HFFc6 (cell line): ENCODE measurements at places on chromosomes 3 and 15.

GRCh38 chr3:171497468-171497867 lies 37.3 kb upstream of the TNIK start:
- DNase-seq, result no peak
- H3K27me3 ChIP-seq, result peaks cover 1% of the 10 kb centered on the region; the same call in 1 of the 2 replicates
- H3K4me1 ChIP-seq, result no peaks in the 10 kb centered on the region
- no peak overlapping the region for H3K27ac ChIP-seq
- no peak overlapping the region for H3K4me3 ChIP-seq

DNA sequence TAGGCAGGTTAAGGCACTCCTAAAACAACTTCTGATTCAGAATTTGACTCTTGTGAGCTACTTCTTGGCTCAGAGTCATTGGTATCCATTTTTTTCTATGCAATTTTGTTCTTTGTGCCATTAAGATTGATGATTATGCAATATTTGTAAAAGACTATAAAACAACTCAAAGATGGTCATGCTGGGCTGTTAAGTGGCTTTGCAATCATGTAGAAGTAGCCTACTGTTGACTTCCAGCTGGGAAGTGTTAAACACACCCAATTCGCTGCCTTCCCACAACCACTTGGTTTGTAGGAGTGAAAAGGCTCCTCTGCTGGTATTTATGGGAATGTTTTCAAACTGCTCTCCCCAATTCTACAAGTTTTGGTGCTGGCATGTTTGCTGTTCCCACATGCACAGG lies 74.7 kb upstream of the COL6A6 start:
- DNase-seq, result no peak
- H3K4me3 ChIP-seq, result no peak overlapping the region
- H3K4me1 ChIP-seq, result no peaks in the 10 kb centered on the region
- H3K27ac ChIP-seq, result no peak overlapping the region
- H3K27me3 ChIP-seq, result no peaks in the 10 kb centered on the region; the same call in 1 of the 2 replicates
- no peaks in the 10 kb centered on the region; the same call in 1 of the 2 replicates for H3K36me3 ChIP-seq

- no peaks in the 10 kb centered on the region for H3K4me1 ChIP-seq
- no peak for DNase-seq
- H3K4me3 ChIP-seq, result no peak overlapping the region
- peaks cover 7% of the 10 kb centered on the region for H3K27me3 ChIP-seq
- 0 out of 2 replicates have a peak, but pooled peaks cover 4% of the 10 kb centered on the region for H3K36me3 ChIP-seq
Measured at GRCh38 chr3:135262441-135262840, 467.4 kb downstream of the EPHB1 start.

GRCh38 chr3:157534725-157535161 lies 31.5 kb upstream of the VEPH1 start:
- no peaks in the 10 kb centered on the region; the same call in 1 of the 2 replicates for H3K27me3 ChIP-seq
- H3K27ac ChIP-seq, result no peak overlapping the region
- H3K36me3 ChIP-seq, result peaks cover 8% of the 10 kb centered on the region

DNA sequence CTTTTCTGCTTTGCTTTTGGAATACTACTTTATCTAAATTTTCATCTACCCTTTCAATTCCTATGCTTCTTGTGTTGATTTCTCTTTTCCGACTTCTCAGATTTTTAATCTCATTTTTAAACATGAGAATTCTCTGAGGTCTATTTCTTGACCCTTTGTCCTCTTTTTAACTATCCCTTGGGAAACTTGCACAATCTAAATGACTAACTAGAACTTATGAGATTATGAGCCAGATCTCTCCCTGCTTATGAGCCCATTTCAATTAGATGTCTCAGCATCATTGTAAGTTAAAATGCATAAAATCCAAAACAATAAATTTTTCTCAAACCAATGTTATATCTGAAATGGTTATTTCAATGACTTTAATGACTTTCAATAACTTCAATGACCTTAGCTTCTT lies 296.9 kb upstream of the AGTR1 start:
- H3K4me1 ChIP-seq, result no peaks in the 10 kb centered on the region
- no peaks in the 10 kb centered on the region for H3K36me3 ChIP-seq
- no peak overlapping the region for H3K4me3 ChIP-seq
- no peak for DNase-seq

DNA sequence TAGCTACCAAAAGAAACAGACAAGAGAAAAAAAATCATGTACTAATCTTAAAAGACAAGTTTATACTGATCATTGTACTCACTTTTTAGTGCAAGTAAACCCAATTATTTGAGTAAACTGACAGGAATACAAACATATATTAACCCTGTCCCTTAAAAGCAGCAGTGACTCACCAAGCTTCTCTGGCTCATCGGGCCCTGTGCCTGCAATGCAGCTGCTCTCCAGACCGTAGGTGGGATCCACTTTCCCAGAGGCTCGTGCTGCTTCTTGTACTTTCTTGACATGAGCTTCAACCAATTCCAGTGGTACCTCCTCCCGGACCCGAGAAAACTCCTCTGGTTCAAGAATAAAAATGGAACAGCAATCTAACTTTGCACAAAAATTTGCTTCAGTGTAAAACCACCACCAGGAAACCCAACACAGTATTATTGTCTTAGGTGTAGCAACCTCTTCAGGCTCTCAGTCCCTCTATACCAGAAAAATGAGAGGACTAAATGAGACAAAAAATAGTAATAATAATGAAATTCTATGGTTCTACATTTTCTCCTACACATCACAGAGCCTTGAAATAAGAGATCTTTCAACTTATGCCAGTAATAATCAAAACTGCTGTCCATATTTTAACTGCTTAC lies 82.6 kb upstream of the CSPG5 start:
- peaks cover 34% of the 10 kb centered on the region for H3K36me3 ChIP-seq
- peak overlapping the region; percentile 64 for H3K27ac ChIP-seq
- no peaks in the 10 kb centered on the region for H3K27me3 ChIP-seq
- peaks cover 23% of the 10 kb centered on the region for H3K4me1 ChIP-seq
- DNase-seq, result peak; percentile 52

- DNase-seq, result no peak
- H3K4me3 ChIP-seq, result peak overlapping the region; percentile 53; the same call in 1 of the 2 replicates
- H3K27me3 ChIP-seq, result peaks cover 41% of the 10 kb centered on the region
- H3K36me3 ChIP-seq, result no peaks in the 10 kb centered on the region
- H3K4me1 ChIP-seq, result peaks cover 13% of the 10 kb centered on the region
Measured at GRCh38 chr15:77568973-77569728, 63.6 kb downstream of the LINGO1 start.

- peaks cover 16% of the 10 kb centered on the region; the same call in 1 of the 2 replicates for H3K36me3 ChIP-seq
- peak overlapping the region; percentile 11; the same call in 1 of the 2 replicates for H3K27ac ChIP-seq
- H3K4me3 ChIP-seq, result no peak overlapping the region
- peaks cover 24% of the 10 kb centered on the region for H3K4me1 ChIP-seq
- no peak for DNase-seq
Measured at GRCh38 chr3:150216041-150216811, 191.9 kb upstream of the TSC22D2 start.

- no peak overlapping the region for H3K4me3 ChIP-seq
- no peaks in the 10 kb centered on the region for H3K36me3 ChIP-seq
- H3K4me1 ChIP-seq, result no peaks in the 10 kb centered on the region
- H3K27me3 ChIP-seq, result no peaks in the 10 kb centered on the region; the same call in 1 of the 2 replicates
- no peak for DNase-seq
- H3K27ac ChIP-seq, result no peak overlapping the region
Measured at GRCh38 chr3:36837089-36837488, 72.7 kb upstream of the DCLK3 start.

- no peaks in the 10 kb centered on the region for H3K36me3 ChIP-seq
- H3K27me3 ChIP-seq, result peaks cover 5% of the 10 kb centered on the region
- H3K4me1 ChIP-seq, result peaks cover 47% of the 10 kb centered on the region
- H3K27ac ChIP-seq, result peak overlapping the region; percentile 58
Measured at GRCh38 chr3:72274493-72275330, 489.8 kb upstream of the PROK2 start.

GRCh38 chr3:112709911-112710310 lies 69.0 kb upstream of the CCDC80 start:
- H3K27me3 ChIP-seq, result no peaks in the 10 kb centered on the region
- no peak overlapping the region for H3K4me3 ChIP-seq
- peaks cover 12% of the 10 kb centered on the region for H3K4me1 ChIP-seq
- H3K36me3 ChIP-seq, result peaks cover 6% of the 10 kb centered on the region
- no peak overlapping the region for H3K27ac ChIP-seq

GRCh38 chr3:99971761-99972160 lies 142.5 kb downstream of the FILIP1L start:
- 0 out of 2 replicates have a peak, but pooled peaks cover 1% of the 10 kb centered on the region for H3K36me3 ChIP-seq
- no peak overlapping the region for H3K4me3 ChIP-seq
- no peaks in the 10 kb centered on the region; the same call in 1 of the 2 replicates for H3K27me3 ChIP-seq
- no peak for DNase-seq
- no peak overlapping the region for H3K27ac ChIP-seq

DNA sequence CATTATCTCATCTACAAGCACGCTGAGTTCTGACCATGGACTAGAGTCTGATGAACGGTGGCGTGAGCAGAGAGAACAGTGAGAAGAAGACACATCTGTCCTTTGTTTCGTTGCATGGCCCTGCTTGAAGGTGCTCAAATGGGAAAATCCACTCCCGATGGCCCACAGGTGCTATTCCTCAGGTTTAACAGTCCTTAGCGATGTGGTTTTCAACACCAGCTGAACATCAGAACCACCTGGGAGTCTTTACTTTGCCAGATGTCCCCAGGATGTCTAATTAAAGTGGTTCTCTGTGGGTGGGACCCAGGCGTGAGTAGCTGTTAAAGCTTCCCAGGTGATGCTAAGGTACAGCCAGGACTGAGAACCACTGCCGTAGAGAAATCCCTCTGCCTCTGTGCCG lies 13.0 kb downstream of the ADAMTS17 start:
- no peak overlapping the region for H3K27ac ChIP-seq
- no peaks in the 10 kb centered on the region for H3K36me3 ChIP-seq
- no peaks in the 10 kb centered on the region for H3K4me1 ChIP-seq
- no peaks in the 10 kb centered on the region; the same call in 1 of the 2 replicates for H3K27me3 ChIP-seq
- no peak for DNase-seq
- no peak overlapping the region for H3K4me3 ChIP-seq

- no peak overlapping the region for H3K4me3 ChIP-seq
- H3K36me3 ChIP-seq, result no peaks in the 10 kb centered on the region
- peaks cover 3% of the 10 kb centered on the region; the same call in 1 of the 2 replicates for H3K27me3 ChIP-seq
Measured at GRCh38 chr15:53976844-53977392, 1.3 kb upstream of the UNC13C start.

DNA sequence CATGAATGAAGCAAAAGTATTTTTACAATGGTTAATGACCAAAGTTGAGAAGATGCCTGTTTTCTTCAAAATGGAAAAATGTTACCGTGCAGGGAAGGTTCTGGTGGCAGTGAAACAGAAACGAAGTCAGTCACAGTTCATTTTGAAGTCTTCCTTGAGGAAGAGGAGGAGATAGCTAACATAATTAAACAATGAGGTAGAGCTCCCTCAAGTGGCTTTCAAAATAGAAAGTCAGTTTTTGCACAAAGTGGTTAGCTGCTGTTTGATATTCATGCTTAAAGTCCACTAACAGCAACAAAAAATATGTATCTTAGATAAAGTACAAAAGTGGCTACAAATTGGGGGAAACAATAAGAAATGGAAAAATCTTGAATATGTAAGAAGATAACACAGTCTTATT lies 87.3 kb downstream of the TFG start:
- peaks cover 50% of the 10 kb centered on the region for H3K4me1 ChIP-seq
- DNase-seq, result peak; percentile 22
- no peak overlapping the region for H3K27ac ChIP-seq
- no peaks in the 10 kb centered on the region; the same call in 1 of the 2 replicates for H3K27me3 ChIP-seq
- peak overlapping the region; percentile 36; the same call in 1 of the 2 replicates for H3K4me3 ChIP-seq

DNA sequence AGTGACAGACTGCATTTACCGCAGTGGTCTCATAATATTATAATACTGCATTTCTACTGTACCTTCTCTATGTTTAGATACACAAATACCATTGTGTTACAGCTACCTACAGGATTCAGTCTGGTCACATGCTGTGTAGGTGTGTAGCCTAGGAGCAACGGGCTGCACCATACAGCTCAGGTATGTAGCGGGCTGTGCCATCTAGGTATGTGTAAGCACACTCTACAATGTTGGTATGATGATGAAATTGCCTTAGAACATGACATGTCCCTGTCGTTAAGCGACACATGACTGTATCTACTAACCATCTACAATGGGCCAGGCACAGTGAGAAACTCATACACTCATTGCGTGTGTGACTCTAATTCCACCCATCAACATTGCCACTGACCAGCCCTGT lies 85.5 kb upstream of the SEC13 start:
- no peaks in the 10 kb centered on the region for H3K36me3 ChIP-seq
- no peak overlapping the region for H3K27ac ChIP-seq
- H3K4me3 ChIP-seq, result no peak overlapping the region
- peaks cover 23% of the 10 kb centered on the region for H3K27me3 ChIP-seq
- peaks cover 21% of the 10 kb centered on the region for H3K4me1 ChIP-seq
- no peak for DNase-seq

- H3K36me3 ChIP-seq, result peaks cover 23% of the 10 kb centered on the region
- peak; percentile 93 for DNase-seq
- H3K4me3 ChIP-seq, result 0 out of 2 replicates have a peak overlapping the region, but pooled peaks have one; percentile 13
- H3K27me3 ChIP-seq, result no peaks in the 10 kb centered on the region
- H3K4me1 ChIP-seq, result peaks cover 40% of the 10 kb centered on the region
- peak overlapping the region; percentile 95 for H3K27ac ChIP-seq
Measured at GRCh38 chr3:102156426-102156825, 278.4 kb upstream of the ZPLD1 start.

- DNase-seq, result no peak
- no peak overlapping the region for H3K4me3 ChIP-seq
- peaks cover 8% of the 10 kb centered on the region for H3K27me3 ChIP-seq
Measured at GRCh38 chr15:58309963-58310928, 121.5 kb upstream of the LIPC start.

DNA sequence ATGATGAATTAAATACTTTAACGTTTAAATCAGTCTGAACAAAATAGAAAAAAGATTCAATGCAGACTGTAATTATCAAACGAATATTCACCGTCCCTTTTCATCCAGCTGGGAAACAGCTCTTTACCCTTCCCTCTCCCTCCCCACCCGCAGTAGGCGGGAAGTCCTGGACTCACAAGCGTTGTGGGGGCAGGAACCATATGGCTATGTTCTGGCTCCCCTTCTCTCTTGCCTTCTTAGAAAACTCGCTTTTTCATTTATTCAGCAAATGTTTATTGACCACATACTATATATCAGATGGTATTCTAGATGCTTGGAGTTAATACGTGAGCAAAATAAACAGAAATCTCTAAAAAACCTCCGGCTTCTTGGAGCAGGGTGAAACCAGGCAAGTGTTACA lies 715 bp upstream of the SCAPER start:
- no peak for DNase-seq
- H3K27ac ChIP-seq, result peak overlapping the region; percentile 78; the same call in 1 of the 2 replicates
- no peaks in the 10 kb centered on the region for H3K36me3 ChIP-seq
- H3K27me3 ChIP-seq, result no peaks in the 10 kb centered on the region; the same call in 1 of the 2 replicates
- H3K4me3 ChIP-seq, result peak overlapping the region; percentile 92

- 0 out of 2 replicates have a peak, but pooled peaks cover 5% of the 10 kb centered on the region for H3K4me1 ChIP-seq
- H3K27ac ChIP-seq, result no peak overlapping the region
- no peak for DNase-seq
- no peak overlapping the region for H3K4me3 ChIP-seq
- H3K36me3 ChIP-seq, result peaks cover 3% of the 10 kb centered on the region; the same call in 1 of the 2 replicates
Measured at GRCh38 chr3:196097373-196098154, 15.7 kb upstream of the TFRC start.
